ENCODE measurements at places on chromosomes 11 and 22. TPM values are rescaled to one million over a fixed set of nuclear protein-coding genes. Genes with fewer than 3 reads are reported as not detected.

GRCh38 chr11:105000797-105001196 lies 22.2 kb downstream of the CASP5 start:
- no peak for DNase-seq

DNA sequence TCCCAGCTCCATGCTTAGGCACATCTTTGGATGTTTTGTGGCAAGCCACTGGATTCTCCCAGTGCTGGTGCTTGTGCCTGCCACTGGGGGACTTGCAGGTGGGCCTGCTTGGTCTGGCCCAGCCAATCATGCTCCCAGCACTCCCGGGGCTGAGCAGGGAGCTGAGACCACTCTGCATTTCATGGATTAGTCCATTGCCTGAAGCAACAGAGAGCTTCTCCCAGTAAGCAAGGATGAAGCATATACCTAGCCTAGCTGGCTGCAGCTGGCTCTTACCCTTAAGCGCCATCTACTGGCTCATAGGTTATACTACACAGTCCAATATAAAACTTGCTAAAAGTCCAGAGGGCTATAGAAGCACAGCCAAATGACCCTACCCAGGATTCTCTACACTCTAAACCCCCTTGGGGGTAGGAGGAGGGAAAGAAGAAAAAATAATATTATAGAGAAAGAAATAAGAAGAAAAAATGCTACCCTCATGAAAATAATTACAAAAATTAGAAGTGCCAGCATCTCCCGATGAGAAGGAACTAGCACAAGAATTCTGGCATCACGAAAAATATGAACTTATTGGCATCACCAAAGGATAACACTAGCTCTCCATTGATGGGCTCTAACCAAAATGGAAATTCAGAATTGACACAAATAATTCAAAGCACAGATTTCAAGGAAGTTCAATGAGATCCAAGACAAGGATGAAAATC lies 275.3 kb downstream of the C11orf87 start:
- DNase-seq: no peak

GRCh38 chr11:125464270-125464662 lies 31.8 kb downstream of the FEZ1 start:
- DNase-seq: peak; percentile 83

DNA sequence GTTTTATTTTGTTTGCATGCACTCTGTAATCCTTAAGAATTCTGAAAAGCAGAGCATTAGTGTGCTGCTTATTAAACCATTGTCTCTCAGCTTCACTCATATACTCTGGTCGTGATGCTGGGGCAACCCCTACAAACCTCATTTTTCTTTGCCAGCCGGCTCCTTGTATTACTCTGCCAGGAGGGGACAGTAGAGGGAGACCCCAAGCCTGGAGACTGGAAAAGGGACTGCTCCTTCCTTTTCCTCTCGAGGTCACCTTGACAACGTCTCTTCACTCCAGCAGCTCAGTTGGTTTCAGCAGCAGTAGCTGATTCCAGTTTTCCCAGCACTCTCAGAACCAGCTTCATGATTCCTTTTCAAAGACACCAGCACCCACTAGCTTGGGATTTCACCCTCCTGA lies 2.8 kb upstream of the JHY start:
- DNase-seq: no peak

GRCh38 chr11:80856066-80856465 lies 1415.2 kb upstream of the TENM4 start:
- DNase-seq: no peak

- no peak for DNase-seq
These were observed 19.6 kb downstream of the BRD1 start for GRCh38 chr22:49807780-49808708.

DNA sequence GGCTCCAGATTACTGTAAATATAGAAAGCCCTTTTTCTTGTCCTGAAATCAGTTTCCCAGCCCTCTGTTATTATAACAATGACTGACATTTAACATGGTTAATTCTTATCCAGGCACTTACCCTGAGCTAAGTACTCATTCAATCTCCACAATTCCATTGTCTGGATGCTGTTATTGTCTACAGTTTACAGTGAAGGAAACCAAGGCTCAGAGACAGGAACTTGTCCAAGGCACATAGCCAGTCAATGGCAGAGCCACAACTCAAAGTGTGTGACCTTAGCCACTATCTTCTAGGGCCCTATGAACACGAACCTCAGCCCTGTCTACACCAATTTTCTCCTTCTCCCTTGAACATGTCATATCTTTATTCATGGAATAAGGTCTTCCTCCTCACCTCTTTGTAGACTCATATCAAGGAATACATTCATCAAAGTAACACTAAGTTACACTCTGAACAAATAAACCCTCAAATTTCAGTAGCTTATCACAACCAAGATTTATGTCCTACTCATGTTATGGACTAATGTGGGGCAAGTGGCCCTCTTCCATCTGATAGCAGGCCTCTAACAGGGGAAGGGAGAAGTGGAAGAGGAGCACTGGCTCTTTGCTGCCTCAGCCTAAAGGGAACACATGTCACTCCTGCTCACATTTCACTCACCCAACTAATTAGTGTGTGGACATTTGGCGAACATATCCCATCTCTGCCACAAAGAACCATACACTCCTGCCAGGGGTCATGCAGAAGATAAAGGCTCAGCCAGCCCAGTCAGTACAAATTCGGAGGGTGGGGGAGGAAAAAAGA lies 39.3 kb upstream of the APLNR start:
- no peak for DNase-seq

GRCh38 chr22:44743804-44744211 lies 8.6 kb upstream of the ARHGAP8 start:
- no peak for DNase-seq

- DNase-seq: no peak
These were observed 7.5 kb downstream of the CAPN1 start for GRCh38 chr11:65189191-65189590.

GRCh38 chr22:32800158-32800882 lies 1.2 kb upstream of the TIMP3 start:
- no peak for DNase-seq

DNA sequence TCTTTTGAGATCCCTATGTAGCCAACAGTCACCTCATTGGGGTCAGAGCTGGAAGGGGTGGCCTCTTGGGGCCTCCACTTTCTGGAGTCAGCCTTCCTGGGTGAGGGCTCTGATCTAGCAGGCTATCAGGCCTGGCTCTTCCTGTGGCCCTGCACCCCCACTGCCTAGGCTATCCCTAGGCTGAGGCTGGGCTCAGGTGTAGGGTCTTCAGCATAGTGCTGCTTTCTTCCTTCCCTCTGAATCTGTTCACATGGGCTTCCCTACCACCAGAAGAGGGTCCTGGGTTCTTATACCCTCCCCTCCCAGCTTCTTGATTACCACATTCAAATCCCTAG lies 456 bp upstream of the SPI1 start:
- DNase-seq: no peak

- no peak for DNase-seq
These were observed 436.3 kb downstream of the DYNC2H1 start for GRCh38 chr11:103545551-103545950.

- no peak for DNase-seq
These were observed 15.6 kb downstream of the PCF11 start for GRCh38 chr11:83172551-83172950.

- no peak for DNase-seq
These were observed 20.6 kb downstream of the TSPAN18 start for GRCh38 chr11:44747316-44747715.

DNA sequence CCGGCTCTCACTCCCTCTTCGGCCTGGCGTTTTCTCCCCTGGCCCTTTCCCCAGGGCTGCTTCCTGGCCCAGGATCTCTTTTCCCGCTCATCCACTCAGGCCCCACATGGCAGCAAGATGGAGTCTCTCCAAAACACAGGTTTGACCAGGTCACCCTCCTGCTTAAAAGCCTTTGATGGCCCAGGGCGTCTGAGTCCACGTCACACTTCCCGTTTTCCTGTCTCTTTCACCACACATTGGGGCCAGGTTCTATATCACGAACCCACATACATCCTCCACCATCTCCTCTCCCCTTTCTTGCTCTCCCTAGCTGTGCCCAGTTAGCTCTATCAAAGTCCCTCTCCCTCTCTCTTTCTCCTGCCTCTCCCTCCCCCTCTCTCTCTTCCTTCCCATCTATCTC lies 7.8 kb upstream of the LRRC32 start:
- DNase-seq: no peak

DNA sequence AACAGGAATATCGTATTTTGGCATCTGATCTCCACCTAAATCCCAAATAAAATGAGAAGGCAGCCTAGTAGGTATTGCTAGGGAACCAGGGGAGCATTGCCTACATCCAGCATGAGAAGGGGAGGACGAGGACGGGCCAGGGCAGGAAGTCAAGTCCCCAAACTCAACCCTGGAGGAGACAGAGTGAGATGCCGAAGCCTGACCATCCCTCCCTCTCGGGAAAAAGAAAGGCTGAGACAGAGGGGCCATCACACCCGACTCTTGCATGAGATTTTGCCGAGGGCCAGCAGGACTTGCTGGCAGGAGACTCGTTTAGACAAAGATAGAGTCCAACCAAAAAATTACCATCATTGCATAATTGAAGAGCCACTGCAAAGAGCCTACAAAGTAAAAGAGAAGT lies 50.2 kb upstream of the SPATA19 start:
- no peak for DNase-seq

GRCh38 chr11:86816251-86816726 lies 15.9 kb downstream of the PRSS23 start:
- DNase-seq: no peak

- DNase-seq: peak; percentile 74
These were observed 92.9 kb downstream of the MORC2 start for GRCh38 chr22:30875481-30876215.

GRCh38 chr22:21657360-21658032 lies 8.3 kb upstream of the PPIL2 start:
- DNase-seq: peak; percentile 38

- no peak for DNase-seq
These were observed 48.5 kb downstream of the GGTLC2 start for GRCh38 chr22:22692707-22693530.

DNA sequence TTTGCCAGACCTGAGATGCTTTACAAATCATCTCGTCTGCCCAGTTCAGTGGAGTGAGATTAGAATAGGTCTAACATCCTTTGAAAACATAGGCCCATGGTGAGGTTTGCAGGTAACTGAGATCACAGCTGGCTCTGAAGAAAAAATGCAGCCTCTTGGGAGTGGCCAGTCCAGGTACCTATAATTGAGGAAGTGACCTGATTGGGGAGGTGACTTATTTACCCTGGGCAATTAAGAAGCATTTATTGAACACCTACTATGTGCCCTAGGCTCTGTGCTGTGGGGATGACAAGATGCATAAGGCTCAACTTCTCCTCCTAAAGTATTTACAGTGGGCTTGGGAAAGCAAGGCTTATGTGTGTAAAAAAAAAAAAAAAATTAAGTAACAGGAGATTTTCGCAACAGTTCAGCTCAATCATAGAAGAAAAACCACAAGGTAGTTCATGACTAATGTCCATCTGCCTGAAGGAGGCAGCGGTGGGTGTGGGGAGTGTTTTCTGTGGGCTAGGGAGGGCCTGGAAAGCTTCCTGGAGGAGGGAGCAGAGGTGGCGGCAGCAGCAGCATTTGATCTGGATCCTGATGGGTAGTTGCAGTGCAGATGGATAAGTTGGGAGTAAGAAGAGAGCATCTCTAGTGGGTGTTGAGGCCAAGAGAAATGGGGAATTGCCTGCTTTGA lies 16.1 kb downstream of the MICAL2 start:
- DNase-seq: no peak

DNA sequence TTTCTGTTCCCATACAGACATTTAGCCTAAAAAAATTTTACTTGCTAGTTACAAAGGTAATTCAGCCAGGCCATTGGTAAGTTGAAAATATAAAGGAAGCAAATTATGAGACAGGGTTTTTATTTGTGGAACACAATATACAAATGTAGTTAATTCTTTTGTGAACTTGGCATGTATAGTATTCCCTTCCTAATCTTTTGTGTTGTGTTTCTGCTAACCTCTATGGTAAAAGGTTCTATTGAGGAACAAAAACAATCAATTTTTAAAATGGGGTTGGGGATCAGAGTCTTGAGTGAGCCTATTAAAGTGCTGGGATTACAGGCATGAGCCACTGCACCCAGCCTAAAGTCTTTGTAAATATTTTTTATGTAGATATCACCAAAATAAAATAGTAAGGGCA lies 14.1 kb downstream of the SWAP70 start:
- DNase-seq: no peak

GRCh38 chr22:20963201-20964052 lies 3.6 kb upstream of the AIFM3 start:
- no peak for DNase-seq

DNA sequence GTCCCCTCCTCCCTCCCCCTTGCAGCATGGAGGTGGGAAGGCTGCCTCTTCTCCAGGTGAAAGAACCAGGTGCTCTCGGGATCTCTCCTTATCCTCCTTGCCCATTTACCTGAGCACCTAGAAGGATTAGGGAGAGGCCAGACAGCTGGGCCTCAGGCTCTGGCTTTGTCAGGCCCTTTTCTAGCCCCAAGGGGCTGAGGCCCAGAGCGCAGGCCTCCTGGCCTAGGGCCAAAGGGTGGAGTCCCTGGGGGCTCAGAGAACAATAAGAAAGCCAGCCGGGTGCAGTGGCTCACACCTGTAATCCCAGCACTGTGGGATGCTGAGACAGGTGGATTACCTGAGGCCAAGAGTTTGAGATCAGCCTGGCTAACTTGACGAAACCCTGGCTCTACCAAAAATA lies 5.4 kb upstream of the TTLL1 start:
- DNase-seq: no peak

GRCh38 chr22:45497351-45498145 lies 5.1 kb upstream of the FBLN1 start:
- no peak for DNase-seq

- DNase-seq: no peak
These were observed 83.3 kb downstream of the TRMU start for GRCh38 chr22:46418827-46419226.

GRCh38 chr11:15987046-15987445 lies 369.3 kb downstream of the SOX6 start:
- no peak for DNase-seq

DNA sequence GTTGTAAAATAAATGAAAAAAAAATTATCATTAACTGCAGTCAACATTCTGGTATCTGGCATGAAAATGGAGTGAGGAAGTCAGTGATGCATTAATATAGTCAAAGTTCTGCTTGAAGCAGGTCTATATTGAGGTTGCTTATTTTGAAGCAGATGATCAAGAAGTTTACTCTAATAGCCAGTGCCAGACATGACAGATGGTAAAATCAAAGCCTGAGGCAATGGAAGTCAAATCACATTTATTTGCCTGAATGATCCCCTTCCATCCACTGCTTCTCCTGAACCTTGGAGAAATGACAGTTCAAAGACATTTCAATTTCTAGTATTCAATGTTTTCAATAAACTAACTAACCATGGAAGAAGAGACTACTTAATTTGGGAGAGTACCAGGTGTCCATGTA lies 430.0 kb downstream of the FAM181B start:
- no peak for DNase-seq

DNA sequence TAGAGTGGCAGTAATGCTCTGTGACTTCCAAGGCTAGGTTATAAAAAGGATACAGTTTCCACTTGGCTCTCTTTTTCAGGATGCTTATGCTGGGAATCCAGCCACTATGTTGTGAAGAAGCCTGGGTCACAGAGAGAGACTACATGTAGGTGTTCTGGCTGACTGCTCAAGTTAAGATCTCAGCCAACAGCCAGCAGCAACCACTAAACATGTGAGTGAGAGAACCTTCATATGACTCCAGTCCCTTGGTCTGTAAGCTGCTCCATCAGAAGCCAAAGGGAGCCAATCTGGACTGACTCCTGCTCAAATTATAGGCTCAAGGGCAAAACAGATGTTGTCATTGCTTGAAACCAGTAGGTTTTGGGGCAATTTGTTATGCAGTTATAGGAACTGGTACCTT lies 162.7 kb downstream of the MAML2 start:
- peak; percentile 24 for DNase-seq

GRCh38 chr11:127616158-127616557 lies 615.6 kb upstream of the KIRREL3 start:
- DNase-seq: no peak

Gene UCP3
- total RNA-seq: 3.5 TPM

Gene SCO2
- total RNA-seq: not detected

Gene FOLR3
- not detected for total RNA-seq

Gene SOX10
- total RNA-seq: 2.7 TPM
